Motor neuron (in vitro differentiated cells): ENCODE measurements at places on chromosomes 16 and 17. TPM values are rescaled to one million over a fixed set of nuclear protein-coding genes. Genes with fewer than 3 reads are reported as not detected.
A peak's percentile ranks its signal among the peaks of the same experiment; 100 is the strongest.

Gene TUBG1
- 28.1 and 28.9 TPM in 2 replicates for total RNA-seq

Gene NOD2
- 1.7 TPM in 1 of 2 replicates, not detected in the other for total RNA-seq

DNA sequence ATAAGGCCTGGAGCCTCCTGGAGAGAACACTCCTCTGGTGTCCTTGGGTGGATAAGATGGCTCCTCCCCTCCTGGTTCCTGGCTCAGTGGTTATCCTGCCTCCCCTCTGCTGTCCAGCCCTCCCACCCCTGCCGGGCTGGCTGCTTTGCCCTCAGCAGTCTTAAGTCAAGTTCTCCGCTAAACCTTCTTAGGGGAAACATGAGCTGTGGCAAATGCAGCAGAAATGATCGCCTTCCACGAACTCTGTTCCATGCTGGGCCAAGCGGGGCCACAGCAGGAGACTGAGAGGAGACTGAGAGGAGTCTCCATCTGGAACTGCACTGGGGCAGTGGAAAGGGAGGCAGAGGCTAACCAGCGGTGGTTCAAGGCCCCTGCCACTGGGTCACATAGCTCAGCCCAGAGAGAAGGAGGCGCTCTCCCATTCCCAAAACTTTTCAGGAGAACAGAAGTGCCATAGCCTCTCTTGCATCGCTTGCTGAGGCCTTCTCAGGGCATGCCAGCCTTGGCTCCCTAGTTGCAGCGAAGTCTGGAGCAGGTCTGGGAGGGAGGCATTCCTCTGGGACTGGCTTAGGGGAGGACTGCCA lies 26.9 kb downstream of the TNS4 start:
- no peak for ATAC-seq

Gene NPEPPS
- total RNA-seq, result 95.0 and 100.0 TPM in 2 replicates

Gene DRG2
- total RNA-seq, result 17.9 and 19.4 TPM in 2 replicates

Gene FSCN2
- total RNA-seq, result 0.60 and 1.1 TPM in 2 replicates

Gene IGF2BP1
- 16.1 and 16.4 TPM in 2 replicates for total RNA-seq

DNA sequence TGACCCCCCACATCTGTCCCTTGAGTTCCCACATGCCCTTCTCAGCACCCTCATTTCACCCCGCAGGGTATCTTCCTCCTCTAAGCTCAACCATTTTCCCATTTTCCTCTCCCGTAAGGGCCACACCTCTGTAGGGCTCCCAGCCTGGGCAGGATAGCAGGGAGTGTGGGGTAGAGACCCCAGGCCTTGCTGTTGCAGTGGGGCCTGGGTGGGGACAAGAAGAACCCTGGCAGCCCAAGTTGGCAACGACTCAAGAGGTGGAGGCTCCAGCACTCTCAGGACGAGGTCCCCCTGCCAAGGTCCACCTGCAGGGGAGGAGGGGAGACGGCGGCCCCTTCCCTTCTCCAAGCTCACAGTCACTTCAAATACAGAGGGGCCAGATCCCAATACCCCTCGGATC lies 2.0 kb upstream of the TMEM92 start:
- ATAC-seq, result no peak

- no peak for ATAC-seq
Observed at GRCh38 chr17:28216052-28216451, 102.9 kb upstream of the TMEM97 start.

DNA sequence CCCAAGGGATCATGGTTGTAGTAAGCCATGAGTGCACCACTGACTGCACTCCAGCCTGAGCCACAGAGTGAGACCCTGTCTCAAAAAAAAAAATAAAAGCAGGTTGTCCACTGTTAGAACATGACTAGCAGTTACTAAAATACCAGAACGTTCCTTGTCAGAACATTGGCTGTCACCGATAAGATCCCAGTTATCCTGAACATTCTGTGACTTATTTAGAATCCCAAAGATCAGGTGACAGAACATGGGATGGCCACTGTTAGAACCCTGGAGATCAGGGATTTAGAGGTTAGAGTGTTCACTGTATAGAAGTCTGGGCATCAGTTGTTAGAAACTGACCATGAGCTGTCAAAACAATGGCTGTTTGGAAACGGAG lies 8.6 kb downstream of the CES4A start:
- ATAC-seq, result no peak

GRCh38 chr17:16288860-16289571 lies 64.3 kb downstream of the CENPV start:
- no peak for ATAC-seq

DNA sequence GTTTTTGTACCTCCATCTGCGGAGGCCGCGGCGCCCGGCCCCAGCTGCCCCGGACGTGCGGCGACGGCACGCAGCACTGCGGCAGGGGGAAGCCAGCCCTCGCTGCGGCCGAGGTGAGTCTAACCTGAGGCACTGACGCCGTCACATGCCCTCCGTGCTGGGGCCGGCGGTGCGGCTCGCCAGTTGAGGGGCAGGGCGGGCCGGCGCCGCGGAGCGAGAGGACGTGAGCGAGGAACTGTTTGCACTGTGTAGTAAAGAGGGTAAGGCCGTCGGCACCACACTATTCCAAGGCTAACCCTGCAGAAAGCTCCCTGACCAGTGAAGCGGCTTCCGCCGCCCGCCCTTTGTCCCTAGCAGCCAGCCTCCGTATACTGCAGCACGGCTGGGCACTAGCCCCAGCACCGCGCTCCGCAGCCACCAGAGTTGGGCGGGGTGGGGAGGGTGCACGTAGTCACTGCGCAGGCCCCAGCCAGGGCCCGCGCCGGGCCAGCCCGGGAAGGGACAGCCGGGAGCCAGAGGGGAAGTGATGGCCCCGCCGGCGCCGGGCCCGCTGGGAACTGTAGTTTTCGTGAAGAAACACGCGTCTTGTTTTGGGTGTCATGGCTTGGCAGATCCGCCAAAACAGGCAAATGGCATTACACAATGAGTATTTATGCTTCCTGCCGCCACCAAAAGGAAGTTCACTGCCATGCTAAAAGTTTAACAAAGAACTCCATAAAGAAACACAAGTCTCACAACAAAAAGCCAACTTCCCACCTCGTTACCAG lies 580 bp upstream of the KANSL1 start:
- ATAC-seq, result peak; percentile 83

DNA sequence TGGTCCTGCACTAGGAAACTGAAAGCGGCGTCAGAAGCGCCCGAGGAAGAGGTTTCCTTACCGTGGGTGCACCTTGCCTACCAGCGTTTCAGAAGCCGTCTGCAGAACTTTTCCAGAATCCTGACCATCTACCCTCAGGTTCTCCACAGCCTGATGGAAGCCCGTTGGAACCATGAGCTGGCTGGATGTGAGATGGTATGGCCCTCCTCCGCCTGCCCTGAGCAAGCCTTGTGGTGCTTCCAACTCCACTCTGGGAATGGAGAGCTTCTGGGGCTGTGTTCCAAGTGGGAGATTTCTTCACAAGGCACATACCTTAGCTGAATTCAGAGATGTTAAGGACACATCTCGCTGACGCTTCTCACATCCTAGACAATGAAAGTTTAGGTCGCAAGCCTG lies 51.8 kb upstream of the ENDOV start:
- no peak for ATAC-seq

Gene BAIAP3
- total RNA-seq, result 0.34 and 1.4 TPM in 2 replicates

DNA sequence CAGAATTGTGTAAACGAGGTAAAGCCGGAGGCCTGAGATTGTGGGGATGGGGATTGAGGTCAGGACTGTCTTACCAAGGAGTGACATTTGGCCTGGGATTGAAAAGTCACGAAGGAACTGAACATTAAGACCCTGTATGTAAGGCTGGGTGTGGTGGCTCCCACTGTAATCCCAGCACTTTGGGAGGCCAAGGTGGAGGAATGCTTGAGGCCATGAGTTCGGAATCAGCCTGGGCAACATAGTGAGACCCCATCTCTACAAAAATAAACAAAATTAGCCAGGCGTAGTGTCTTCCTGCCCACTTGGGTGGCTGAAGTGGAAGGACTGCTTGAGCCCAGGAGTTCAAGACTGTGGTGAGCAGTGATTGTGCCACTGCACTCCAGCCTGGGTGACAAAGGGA lies 75.5 kb downstream of the JPH3 start:
- ATAC-seq, result no peak

DNA sequence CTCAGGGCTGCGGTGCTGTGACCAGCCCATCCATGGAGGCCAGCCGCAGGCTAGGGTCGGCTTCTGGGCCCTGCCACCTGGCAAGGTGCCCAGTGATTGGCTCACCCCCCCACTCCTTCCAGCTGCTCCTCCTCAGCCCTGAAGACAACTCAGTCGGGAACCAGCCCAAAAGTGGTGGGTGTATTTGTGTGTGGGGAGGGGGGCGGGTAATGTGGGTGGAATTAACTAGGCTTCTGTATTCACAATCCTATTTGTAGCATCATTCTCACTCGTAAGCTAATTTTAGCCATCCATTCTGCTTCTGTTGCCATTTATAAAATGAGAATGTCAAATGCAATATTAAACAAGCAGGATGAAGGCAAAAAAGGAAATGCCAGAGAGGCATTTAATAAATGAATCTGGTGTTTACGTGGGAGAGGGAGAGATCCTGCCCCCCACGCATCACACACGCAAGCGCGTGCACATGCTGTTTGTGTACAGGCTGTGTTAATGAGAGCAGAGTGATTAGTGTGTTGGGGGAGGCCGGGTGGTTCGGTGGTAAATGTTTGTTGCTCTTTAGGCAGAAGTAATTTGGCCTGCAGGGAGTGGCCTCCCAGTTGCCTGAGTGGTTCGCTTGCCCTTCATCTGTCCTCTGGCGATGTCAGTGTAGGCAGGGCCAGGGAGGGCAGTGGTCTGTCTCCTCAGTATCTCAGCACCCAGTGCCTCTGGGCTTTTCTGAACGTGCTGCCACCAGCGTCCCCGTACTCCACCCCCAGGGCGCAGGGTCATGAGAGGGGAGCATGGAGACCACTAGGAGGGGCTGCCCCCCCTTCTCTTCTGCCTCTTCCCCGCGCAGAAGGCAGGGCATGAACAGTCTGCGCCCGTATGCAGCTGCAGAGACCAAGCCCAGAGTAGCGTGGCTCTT lies 140.1 kb downstream of the CCDC182 start:
- ATAC-seq, result peak; percentile 75

Gene NLRC3
- total RNA-seq, result 0.62 and 0.78 TPM in 2 replicates

DNA sequence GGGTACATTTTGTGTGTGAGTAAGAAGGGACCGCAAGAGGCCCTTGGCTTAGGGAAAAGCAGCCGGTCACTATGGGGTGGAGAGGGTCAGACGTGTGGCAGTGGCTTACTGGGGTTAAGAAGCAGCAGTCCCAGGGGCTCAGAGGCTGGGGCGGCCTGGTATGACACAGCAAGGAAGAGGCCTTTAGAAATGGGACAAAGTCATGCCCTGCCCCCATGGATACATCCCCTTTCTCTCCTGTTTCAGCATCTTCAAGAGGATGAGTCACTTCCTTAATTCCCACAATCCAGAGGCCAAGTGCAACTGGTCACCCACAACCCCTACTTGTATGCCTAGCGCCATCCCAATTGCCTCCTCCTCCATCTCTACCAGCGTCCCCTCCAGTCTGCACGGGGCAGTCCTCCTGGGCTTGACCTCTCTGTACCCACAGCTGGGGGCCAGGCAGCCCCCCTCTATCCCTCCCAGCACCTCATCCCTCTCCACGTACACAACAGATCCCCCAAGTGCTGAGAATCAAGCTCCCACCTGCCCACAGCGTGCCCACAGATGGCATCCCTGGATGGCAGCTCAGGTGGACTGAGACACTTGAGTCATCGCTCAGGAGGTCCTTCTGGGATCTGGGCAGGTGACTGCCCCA lies 6.9 kb upstream of the EFTUD2 start:
- ATAC-seq, result peak; percentile 57

DNA sequence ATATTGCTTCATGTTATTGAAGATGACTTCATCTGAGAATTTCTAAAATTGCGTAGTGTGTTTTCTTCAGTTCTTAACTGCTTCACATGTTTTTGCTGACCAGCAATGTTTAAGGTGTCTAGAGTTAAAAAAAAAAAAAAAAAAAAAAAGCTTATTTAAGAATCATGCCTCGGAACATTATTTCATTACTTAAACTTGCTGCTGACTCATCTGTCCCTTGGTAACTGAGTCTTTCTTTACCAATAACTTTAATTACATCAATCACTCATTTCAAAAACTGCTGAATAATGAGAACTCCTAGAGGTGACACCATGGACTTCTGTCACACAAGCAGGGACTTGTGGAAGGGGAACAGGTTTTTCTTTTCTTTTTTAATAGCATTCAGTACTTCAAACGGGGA lies 16.2 kb downstream of the IRX5 start:
- ATAC-seq, result no peak

GRCh38 chr16:12723681-12724080 lies 80.0 kb downstream of the CPPED1 start:
- no peak for ATAC-seq

GRCh38 chr16:14528306-14528705 lies 101.8 kb downstream of the PARN start:
- ATAC-seq, result no peak

Gene GLIS2
- total RNA-seq, result 5.7 and 7.2 TPM in 2 replicates

DNA sequence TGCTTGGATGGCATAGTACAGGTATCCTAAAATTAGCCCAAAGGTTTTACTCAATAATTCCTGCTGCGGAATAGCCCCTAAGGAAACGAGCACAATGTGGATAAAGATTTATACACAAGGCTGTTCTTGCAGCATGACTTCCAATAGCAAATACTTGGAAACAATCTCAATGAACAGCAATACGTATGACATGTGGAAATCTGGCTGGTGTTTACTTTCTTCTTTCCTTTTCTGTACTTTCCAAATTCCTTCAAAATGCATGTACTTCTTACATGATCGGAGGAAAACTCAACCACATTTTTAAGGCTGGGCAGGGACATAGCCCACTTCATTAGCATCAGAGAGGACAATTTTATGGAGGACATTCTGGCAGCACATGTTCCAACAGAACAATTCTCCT lies 86.6 kb downstream of the C16orf95 start:
- no peak for ATAC-seq

Gene MYH10
- 217 and 227 TPM in 2 replicates for total RNA-seq

GRCh38 chr16:87486713-87487247 lies 6.0 kb downstream of the ZCCHC14 start:
- ATAC-seq, result no peak

DNA sequence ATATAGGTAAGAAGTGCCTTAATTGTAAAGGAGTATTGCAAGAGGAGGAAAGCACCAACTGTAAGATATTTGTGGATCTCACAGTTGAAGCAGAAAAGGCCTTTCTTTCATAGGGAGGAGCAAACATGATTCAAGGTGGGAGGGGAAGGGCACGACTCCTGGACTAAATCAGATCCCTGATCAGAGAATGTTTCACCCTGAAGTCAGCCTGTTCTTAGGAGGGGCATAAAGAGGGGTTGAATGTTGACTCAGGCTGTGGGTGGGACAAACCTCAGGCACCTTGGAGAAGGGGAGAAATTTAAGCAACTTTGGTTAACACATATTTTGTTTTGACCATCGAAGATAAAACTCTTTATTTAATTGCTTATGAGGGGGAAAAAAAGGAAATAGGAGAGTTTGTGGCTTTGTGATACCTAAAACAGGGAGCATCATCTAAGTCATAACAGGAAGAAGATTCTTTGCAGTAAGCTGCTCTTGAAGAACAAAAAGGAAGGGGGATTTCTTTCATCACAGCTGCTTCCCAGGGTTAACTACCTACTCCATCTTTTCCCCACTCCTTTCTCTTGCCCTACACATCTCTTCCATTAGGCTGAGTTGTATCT lies 158.6 kb upstream of the ZNF267 start:
- ATAC-seq, result no peak

- no peak for ATAC-seq
Observed at GRCh38 chr16:78693496-78693895, 594.0 kb downstream of the WWOX start.

GRCh38 chr16:30903596-30903995 lies 7.2 kb downstream of the CTF1 start:
- no peak for ATAC-seq
